ENCODE measurements at places on chromosomes 2 and 18.

- no peak for DNase-seq
These were observed 147.5 kb upstream of the BCL2L11 start for GRCh38 chr2:110973262-110973661.

DNA sequence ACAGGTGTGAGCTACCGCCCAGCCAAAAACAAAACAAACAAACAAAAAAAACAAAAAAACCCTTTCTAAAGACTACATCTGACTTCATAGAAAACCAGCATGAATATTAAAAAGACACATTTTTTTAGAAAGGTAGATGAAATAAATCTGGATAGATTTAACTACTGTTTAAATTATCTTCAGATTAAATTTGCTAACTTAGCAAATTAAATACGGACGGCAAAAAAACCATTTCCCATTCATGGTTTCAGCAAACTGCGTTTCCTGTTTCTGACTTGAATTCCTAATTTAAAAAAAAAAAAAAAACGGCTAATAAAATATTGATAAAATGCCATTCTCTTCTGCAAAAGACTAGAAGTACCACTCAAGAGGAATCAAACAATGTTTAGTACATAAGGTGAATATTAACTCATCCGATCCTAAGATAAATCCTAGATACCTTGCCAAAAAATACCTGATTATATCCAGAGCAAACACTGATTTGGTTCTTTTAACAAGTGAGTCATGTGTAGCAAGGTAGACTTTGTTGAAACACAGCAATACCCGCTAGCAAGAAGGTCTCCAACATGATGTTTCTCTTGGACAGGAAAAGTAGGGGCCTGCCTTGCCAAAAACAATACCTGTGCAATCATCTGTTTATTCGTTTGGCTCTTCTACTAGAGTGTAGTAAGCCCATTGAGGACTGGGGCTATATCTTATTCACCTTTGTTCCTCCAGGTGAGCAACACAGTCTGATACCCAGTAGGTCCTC lies 96.2 kb downstream of the BARD1 start:
- DNase-seq, result no peak

- no peak for DNase-seq
These were observed 32.6 kb downstream of the BMP10 start for GRCh38 chr2:68838641-68839040.

GRCh38 chr2:24253303-24253919 lies 78.6 kb downstream of the FAM228A start:
- no peak for DNase-seq

DNA sequence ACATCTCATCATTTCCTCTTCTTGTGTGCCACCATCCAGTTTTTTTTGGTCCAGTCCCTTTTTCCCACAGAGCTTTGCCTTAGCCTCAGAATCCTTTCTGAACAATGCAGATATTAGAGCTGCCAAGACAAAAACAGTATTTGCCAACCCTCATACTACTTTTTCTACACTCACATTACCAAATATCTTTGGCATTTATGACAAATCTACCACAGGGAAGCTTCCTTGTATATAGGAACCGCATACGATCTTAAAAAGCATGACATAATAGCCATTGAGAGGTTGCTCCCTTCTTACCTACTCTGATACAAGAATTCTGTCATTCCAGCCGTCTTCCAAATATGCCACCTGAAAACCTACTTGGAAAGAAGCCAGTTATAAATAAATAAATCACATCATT lies 9.4 kb downstream of the ZNF24 start:
- no peak for DNase-seq

- DNase-seq, result no peak
These were observed 192.6 kb downstream of the IKZF2 start for GRCh38 chr2:212958757-212959295.

DNA sequence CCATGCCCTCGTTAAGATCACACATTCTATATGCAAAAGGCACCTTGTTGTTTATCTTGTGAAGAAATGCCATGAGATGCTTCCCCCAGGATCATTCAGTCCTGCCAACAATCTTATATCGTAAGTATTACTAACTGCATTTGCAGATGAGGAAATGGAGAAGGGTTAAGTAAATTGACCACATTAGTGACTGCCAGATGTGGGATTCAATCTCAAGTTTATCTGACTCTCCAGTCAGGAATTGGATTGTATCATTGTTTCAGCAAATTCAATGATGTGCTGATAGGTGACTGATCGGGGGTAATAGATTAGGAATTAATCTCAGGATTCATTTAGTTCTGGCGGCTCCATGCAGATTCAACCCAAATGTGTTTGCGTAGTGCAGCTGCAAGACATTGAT lies 106.2 kb downstream of the CNTNAP5 start:
- no peak for DNase-seq

DNA sequence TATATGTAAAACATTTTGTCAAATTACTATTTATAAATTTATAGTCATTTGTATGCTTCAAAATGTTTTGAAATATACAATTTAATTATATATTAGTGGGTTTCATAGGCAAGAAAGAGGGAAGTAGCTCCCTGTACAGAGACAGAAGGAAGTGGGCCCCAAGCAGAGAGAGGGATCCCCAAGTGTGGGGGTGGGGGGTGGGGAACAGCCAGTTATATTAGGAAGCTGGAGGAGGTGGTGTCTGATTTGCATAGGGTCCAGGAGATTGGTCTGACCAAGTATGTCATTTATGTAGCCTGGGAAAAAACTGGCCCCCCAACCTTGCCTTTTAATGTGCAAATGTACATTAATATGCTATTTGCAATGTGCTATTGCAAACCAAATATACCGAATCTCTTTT lies 76.5 kb upstream of the ZSWIM2 start:
- DNase-seq, result no peak

GRCh38 chr2:11942178-11942569 lies 195.7 kb downstream of the LPIN1 start:
- DNase-seq, result no peak

DNA sequence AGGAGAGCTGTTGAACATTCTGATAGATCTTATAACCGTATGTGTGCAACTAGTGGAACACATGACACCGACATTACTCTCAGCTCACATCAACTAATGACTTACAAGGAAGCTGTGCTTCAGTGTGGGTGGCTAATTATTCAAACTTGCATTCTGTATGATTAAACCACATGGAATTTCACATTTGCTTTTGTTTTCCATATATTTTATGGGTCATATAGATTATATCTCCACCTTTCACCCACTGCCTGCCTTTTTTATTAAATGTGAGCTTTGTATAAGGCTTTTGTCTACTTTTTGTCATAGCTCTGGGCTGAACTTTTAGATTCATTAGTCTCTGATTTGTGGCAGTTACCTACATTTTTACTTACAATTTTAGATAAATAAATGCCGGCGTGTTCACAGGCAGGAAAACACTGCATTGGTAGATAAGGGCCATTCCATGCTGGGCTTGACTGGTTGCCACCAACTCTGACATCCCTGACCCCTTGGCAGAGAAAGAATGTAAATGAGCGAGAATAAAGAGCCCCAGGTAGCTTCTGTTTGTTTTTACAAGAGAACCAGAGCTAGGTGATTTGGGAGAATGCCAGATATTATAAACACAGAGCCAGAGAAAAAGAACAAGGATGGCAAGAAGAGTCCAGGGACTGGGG lies 35.7 kb downstream of the LYPD6 start:
- no peak for DNase-seq

DNA sequence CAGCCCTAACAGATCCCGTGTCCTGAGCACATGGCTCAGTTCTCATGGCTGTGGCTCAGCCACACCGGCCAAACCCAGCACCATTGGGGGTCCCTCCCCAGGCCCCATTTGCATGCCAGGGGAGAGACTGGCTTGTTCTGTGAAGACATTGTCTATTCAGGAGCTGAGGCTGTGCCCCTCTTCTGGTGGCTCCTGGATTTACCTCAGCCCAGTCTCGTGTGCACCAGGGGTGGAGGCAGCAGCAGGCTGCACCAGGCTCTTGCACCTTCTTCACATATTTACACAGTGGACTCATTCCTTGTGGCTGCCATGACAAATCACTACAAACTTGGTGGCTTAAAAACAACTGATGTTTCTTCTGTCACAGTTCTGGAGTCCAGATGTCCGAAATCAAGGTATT lies 92.4 kb upstream of the ITGA6 start:
- no peak for DNase-seq

DNA sequence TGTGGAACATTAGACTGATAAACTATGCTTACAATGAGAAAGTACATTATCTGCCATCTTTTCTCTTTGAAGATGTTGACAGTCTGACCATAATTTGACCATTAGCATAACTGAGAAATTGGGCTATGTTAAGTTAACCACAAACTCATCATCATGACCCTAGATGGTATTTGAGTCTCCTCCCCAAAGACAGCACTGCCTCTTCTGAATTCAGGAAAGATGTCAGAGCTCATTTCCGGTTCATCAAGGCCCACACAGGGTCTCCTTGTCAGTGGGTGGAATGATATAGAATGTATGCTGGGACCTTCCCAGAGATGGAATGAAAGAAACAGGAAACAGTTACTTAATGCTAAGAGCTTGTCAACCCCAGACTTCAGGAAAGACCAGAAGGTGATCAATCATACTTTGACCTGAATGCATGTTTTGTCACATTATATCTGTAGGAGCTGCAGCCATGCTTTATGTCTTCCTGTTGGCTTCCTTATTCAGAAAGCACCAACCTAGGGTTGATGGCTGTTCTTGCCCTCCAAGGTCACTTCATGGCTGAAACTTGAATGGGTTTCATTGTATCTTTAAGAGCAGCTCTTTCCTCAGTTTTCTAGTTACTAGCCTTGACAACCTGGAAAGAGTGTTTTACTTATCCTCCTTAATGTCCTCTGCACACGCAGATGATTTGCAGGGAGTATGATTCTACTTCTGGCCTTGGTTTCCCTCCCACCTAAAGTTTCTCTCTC lies 99.1 kb upstream of the NEUROD1 start:
- no peak for DNase-seq

DNA sequence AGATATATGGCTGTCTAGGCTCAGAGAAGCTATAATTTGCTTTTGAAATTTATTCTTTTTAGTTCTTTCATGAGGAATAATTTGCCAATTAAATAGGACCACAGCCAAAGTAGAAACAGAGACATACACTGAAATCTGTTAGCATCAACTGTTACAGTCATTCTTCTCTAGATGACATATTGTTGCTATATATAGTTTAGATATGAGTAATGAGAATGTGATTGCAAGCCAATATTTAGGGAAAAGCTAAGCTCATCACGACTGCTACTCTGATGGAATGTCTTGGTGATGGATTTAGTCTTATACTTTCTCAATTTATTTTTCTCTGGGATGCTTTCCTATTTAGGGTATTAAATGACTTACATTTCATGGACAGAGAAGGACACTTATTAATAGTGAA lies 259.1 kb downstream of the LNPK start:
- no peak for DNase-seq

DNA sequence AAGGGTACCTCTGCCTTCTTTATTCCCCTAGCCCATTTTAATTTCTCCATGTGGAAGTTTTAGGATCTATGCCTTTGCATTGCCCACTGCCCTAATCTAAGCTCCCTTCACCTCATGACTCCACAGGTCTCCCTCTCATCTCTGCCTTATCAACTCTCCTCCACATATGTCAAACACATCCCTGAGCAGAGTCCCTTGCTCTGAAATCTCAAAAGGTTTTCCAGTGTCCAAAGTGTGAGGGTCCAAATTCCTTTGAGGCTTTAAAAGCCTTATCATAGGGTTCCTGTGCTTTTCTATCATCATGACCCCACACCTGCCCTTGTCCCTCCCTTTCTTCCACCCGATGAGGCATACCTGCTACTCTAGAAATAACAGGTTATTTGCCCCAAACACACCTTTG lies 38.6 kb downstream of the SLC4A1AP start:
- no peak for DNase-seq

- no peak for DNase-seq
These were observed 21.3 kb downstream of the SKA1 start for GRCh38 chr18:50396005-50396660.

GRCh38 chr2:128420131-128420530 lies 101.5 kb upstream of the HS6ST1 start:
- DNase-seq, result no peak

All from stimulated activated CD8-positive, alpha-beta memory T cell treated with anti-CD3 and anti-CD28 coated beads, Interleukin-15, amount 100 ng/mL, for 48 hours (primary cell).